ENCODE measurements at places on chromosomes 13 and 19.

DNA sequence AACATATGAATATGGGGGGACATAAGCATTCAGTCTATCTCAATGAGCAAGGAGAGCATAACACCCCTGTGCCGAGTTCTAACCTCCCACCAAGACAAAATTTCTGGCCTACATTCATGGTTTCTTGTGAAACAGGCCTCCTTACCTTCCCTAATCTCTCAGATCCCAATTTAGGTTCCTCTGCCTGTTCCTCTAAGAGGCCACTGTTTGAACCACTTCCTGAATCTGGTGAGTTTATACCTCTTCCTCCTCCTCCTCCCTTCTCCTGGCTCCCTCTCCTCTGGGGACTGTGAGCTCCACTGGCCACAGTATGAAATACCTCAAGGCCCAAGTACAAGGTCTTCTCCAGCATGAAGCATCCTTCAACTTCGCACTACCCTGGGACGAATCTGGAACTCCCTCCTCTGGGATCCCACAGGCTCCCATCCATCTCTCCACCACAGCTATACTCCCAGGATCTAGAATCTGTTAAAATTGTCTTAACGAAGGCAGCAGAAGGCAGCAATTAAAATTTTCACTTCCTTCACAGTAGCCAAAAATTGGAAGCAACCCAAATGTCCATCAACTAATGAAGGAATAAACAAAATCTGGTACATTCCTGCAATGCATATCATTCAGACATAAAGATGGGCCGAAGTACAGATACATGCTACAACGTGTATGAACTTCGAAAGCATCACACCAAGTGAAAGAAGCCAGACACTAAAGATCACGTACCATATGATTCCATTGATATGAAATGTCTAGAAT lies 7.8 kb upstream of the SIGLECL1 start:
- H3K4me1 ChIP-seq = no peaks in the 10 kb centered on the region
- no peaks in the 10 kb centered on the region for H3K27me3 ChIP-seq
- no peaks in the 10 kb centered on the region for H3K36me3 ChIP-seq
- DNase-seq = no peak
- no peak overlapping the region for H3K27ac ChIP-seq

DNA sequence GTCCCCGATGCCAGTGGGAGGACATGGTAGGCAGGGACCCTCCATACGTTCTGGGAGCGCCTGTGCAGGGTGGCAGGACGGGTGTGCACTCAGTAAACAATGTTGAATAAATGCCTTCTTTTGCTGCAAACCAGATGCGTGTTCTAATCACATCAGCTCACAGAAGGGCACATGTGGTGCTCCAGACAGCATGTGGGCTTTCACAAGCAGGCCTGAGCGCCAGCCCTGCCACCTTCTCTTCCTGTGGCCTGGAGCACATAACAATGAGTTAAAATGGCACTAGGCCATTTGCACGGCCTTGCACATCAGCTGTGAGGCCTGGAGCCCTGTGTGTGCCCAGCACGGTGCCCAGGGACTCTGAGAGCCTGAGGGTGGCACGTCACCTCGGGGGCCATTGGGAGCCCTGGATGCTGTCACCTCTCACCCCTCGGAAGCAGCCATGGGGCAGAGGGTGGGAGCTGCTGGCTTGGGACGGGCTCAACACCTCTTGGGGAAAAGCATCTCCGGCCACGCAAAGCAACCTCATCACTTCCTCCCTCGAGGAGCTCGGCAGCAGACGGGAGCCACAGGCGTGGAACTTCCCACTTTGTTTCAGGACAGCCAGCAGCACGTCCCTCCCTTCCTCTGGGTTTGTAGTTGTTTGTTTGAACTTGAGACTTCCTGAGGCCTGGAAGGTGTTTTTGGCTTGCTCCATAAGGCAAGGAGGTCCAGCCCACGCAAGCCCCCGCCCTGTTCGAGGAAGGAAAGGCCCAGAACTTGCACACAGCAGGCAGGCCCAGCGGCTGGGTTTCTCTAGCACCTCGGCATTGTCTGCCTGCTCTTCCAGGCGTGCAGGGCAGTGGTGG lies 9.8 kb downstream of the MCF2L start:
- no peaks in the 10 kb centered on the region for H3K36me3 ChIP-seq
- H3K27ac ChIP-seq = peak overlapping the region; percentile 65
- H3K4me3 ChIP-seq = peak overlapping the region; percentile 45
- no peak for DNase-seq

GRCh38 chr13:98232456-98232855 lies 55.4 kb upstream of the RNF113B start:
- no peaks in the 10 kb centered on the region for H3K36me3 ChIP-seq
- H3K4me3 ChIP-seq = no peak overlapping the region
- DNase-seq = no peak
- H3K27ac ChIP-seq = no peak overlapping the region
- no peaks in the 10 kb centered on the region for H3K4me1 ChIP-seq

- no peaks in the 10 kb centered on the region for H3K27me3 ChIP-seq
- H3K27ac ChIP-seq = no peak overlapping the region
- H3K4me3 ChIP-seq = no peak overlapping the region
- no peaks in the 10 kb centered on the region for H3K4me1 ChIP-seq
- H3K36me3 ChIP-seq = no peaks in the 10 kb centered on the region
These were observed 166.6 kb downstream of the RAP2A start for GRCh38 chr13:97600458-97601075.

- no peak overlapping the region for H3K4me3 ChIP-seq
- no peaks in the 10 kb centered on the region for H3K4me1 ChIP-seq
- no peaks in the 10 kb centered on the region for H3K36me3 ChIP-seq
- H3K27ac ChIP-seq = no peak overlapping the region
These were observed 308.3 kb downstream of the TBC1D4 start for GRCh38 chr13:75173457-75174356.

DNA sequence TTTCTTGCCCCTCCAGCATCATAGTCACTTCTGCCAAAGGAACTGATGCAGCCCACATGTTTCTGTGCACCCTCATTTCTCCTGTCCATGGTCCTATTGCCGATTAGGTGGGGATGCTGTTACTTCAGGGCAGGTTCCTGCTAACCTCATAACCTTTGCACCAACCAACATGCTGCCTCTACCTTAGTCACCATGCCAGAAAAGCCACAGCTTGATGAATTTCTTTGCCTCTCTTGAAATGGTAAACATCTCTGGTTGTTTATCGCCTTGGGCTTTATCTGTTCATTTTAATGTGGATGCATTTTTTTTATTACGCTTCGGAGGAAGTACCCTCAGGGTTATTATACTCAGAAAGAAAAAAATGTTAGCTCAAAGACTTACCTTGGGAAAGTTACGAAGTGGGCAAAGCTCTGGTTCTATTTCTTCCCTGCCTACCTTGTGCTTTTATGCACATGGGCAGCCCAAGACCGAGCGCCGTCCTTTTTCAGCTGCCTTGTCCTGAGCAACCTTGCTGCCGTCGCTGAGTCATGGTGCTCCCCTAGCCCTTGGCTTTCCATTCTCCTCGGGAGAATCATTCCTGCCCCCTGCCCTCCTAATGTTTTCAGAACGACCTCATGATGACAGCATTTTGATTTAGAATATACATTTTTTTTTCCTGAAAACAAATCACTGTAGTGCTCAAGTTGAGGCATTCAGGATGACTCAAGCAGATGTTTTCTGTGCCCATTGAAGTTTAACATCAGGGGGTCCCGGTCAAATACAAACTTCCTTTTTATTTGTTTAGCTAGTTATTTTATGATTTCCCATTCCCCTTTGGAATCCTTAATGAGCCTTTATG lies 280.0 kb downstream of the SHISA2 start:
- no peaks in the 10 kb centered on the region for H3K4me1 ChIP-seq
- no peaks in the 10 kb centered on the region for H3K36me3 ChIP-seq
- no peak for DNase-seq

DNA sequence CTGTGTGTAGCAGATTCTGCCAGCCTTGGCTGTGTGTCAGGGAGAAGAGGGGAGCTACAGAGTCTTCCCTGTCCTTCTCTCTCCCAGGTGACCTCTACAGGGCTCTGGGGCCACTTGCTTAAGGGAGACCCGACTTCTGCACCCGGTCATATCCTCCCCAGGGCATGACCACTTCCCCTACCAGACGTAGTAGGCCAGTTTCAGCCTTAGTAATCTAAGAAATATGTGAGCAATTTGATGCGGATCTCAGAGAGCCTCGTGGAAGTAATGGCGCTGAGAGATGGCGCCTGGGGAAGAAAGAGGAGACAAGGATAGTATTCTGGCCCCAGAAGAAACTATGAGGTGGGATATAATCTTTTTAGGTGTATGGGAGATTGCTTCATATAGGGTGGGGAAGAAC lies 41.9 kb downstream of the NFIX start:
- H3K4me3 ChIP-seq = no peak overlapping the region
- H3K27me3 ChIP-seq = no peaks in the 10 kb centered on the region
- no peak for DNase-seq

- no peak overlapping the region for H3K27ac ChIP-seq
- peaks cover 19% of the 10 kb centered on the region for H3K27me3 ChIP-seq
- no peak for DNase-seq
- no peak overlapping the region for H3K4me3 ChIP-seq
- no peaks in the 10 kb centered on the region for H3K36me3 ChIP-seq
These were observed 46.7 kb downstream of the ZNRF4 start for GRCh38 chr19:5501907-5502306.

DNA sequence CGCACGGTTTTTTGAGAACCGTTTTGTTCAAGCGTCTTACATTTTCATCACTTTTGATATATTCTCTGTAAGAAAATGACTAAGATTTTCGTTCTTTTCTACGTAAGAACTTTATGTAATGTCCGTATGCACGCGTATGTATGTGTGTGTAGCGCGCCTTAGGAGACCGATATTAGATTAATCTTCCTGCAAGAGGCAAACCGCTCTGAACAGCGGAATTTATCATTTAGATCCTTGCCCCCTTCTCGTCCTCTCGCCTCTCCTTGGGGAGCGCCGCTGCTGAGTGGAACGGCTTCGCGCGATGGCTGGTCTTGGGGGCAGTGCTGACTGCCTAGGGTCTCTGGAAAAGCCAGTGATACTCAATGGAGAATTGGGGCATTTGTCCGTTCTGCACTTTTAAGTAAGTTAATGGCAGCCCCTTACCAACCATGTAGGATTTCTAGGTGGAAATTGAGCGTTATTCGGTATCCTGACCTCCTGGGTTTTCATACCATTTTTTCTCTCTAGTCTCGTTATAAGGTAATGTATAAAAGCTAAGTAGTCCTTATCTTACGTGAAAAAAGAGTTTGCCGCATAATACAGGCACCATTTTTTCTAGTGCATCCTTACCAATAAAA lies 4.7 kb downstream of the MAB21L1 start:
- peaks cover 5% of the 10 kb centered on the region for H3K4me1 ChIP-seq
- no peak overlapping the region for H3K4me3 ChIP-seq
- peaks cover 85% of the 10 kb centered on the region for H3K27me3 ChIP-seq
- H3K36me3 ChIP-seq = no peaks in the 10 kb centered on the region
- DNase-seq = no peak

GRCh38 chr13:106986033-106986484 lies 418.1 kb upstream of the ARGLU1 start:
- no peak for DNase-seq
- H3K27ac ChIP-seq = no peak overlapping the region
- H3K36me3 ChIP-seq = no peaks in the 10 kb centered on the region
- H3K4me1 ChIP-seq = peaks cover 7% of the 10 kb centered on the region
- H3K27me3 ChIP-seq = no peaks in the 10 kb centered on the region
- H3K4me3 ChIP-seq = no peak overlapping the region

GRCh38 chr13:102089177-102089576 lies 312.7 kb downstream of the FGF14 start:
- DNase-seq = no peak
- no peaks in the 10 kb centered on the region for H3K36me3 ChIP-seq
- H3K27me3 ChIP-seq = no peaks in the 10 kb centered on the region
- H3K4me1 ChIP-seq = no peaks in the 10 kb centered on the region

GRCh38 chr19:5298471-5298901 lies 42.1 kb downstream of the PTPRS start:
- H3K36me3 ChIP-seq = no peaks in the 10 kb centered on the region
- H3K27ac ChIP-seq = no peak overlapping the region
- no peaks in the 10 kb centered on the region for H3K27me3 ChIP-seq
- DNase-seq = peak; percentile 92
- H3K4me1 ChIP-seq = no peaks in the 10 kb centered on the region

DNA sequence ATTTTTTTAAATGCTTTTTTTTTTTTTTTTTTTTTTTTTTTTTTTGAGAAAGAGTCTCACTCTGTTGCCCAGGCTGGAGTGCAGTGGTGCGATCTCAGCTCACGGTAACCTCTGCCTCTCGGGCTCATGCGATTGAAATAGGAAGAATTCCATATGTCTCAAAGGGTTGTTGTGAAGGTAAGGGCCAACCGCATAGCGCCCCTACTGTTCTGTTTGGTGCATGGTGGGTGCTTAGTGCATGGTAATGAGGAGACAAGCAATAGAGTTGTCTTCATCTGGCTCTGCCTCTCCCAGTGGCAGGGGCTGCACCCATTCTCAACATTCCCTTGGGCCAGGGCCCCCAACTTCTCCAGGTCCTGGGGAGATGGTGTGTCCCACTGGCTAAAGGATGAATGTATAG lies 68.7 kb downstream of the RASL11A start:
- DNase-seq = no peak
- peaks cover 15% of the 10 kb centered on the region for H3K27me3 ChIP-seq
- H3K36me3 ChIP-seq = no peaks in the 10 kb centered on the region
- no peak overlapping the region for H3K4me3 ChIP-seq

- no peak overlapping the region for H3K4me3 ChIP-seq
- DNase-seq = no peak
- no peaks in the 10 kb centered on the region for H3K4me1 ChIP-seq
- H3K36me3 ChIP-seq = peaks cover 17% of the 10 kb centered on the region
- no peak overlapping the region for H3K27ac ChIP-seq
These were observed 13.1 kb upstream of the ADPRHL1 start for GRCh38 chr13:113466383-113466782.

- no peak overlapping the region for H3K27ac ChIP-seq
- DNase-seq = no peak
- peaks cover 7% of the 10 kb centered on the region for H3K36me3 ChIP-seq
- no peak overlapping the region for H3K4me3 ChIP-seq
- H3K27me3 ChIP-seq = no peaks in the 10 kb centered on the region
These were observed 31.7 kb downstream of the INSR start for GRCh38 chr19:7262470-7262869.

DNA sequence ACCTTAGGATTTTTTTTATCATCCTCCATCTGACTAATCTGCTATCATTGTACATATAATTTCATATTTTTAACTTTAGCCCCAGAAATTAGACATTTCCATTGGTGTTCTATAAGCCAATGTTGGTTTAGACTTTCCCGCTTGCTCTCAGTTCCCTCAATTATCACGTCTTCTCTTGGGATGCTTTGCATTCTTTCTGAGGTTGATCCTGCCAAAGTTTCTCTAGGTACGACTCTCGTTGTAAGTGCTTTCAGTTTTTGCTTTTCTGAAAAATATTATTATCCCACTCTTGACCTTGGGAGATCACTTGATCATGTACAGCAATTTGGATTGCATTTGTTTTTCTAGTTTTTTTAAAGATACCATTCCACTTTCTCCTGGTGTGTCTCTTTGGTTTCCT lies 270.2 kb downstream of the IRS2 start:
- no peak overlapping the region for H3K27ac ChIP-seq
- no peak for DNase-seq
- H3K4me1 ChIP-seq = no peaks in the 10 kb centered on the region
- no peaks in the 10 kb centered on the region for H3K36me3 ChIP-seq
